ENCODE measurements at places on chromosomes 7 and 10.

DNA sequence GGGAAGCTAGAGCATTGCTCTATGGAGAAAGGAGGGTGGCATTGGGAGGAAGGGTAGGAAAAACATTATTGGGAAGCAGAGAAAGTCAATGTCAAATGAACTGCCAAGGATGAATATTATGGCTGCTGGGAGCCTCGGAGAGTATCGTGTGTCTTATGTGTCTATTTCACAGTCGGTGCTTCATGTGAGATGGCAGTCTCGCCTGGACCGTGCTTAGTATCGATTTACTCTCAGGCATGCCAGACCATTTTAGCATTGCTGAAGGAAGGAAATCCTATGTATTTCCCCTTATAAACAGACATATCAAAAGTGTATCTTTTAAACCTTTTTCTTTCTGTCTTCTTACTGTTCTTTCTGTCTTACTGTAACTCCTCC lies 612.6 kb downstream of the AUTS2 start:
- no peak for DNase-seq

- DNase-seq = no peak
These were observed 130.5 kb downstream of the GRK5 start for GRCh38 chr10:119337796-119338432.

GRCh38 chr10:36171953-36172940 lies 530.2 kb upstream of the FZD8 start:
- DNase-seq = no peak

GRCh38 chr10:77700086-77700485 lies 62.5 kb upstream of the KCNMA1 start:
- DNase-seq = no peak

DNA sequence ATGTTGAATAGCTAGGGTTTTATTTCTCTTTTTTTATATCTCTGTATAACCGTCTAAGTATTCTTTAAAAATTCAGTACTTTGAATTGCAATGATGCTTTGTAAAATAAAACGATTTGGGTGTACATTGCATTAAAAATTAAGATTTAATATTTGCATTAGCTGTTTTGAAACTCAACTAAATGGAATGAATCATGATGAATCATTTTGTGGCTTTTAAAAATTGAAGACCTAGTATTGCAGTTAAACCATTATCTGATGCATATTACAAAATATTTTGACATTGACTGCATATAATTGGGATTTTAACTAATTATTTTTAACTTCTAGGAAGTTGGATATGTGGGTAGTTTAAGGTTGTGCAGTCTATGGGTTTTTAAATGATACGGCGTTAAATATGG lies 314.0 kb downstream of the CDK14 start:
- no peak for DNase-seq

DNA sequence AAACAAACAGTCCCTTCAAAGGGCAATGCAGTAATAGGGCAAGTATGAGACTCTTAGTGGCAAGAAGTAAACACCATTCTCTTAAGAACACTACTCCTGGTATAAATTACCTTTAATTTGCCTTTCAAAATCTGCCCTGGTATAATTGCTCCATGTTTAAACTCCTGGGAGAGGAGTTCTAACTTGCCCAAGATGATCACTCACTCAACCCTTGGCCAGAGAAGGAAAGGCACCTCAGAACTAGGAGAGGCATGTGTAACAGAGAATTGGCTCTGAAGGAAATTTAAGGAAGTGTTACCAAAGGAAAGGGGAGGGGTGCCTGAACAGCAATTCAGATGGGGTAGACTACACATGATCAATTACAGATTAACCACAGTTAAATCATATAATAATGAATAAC lies 1173.6 kb upstream of the SORCS1 start:
- DNase-seq = no peak

DNA sequence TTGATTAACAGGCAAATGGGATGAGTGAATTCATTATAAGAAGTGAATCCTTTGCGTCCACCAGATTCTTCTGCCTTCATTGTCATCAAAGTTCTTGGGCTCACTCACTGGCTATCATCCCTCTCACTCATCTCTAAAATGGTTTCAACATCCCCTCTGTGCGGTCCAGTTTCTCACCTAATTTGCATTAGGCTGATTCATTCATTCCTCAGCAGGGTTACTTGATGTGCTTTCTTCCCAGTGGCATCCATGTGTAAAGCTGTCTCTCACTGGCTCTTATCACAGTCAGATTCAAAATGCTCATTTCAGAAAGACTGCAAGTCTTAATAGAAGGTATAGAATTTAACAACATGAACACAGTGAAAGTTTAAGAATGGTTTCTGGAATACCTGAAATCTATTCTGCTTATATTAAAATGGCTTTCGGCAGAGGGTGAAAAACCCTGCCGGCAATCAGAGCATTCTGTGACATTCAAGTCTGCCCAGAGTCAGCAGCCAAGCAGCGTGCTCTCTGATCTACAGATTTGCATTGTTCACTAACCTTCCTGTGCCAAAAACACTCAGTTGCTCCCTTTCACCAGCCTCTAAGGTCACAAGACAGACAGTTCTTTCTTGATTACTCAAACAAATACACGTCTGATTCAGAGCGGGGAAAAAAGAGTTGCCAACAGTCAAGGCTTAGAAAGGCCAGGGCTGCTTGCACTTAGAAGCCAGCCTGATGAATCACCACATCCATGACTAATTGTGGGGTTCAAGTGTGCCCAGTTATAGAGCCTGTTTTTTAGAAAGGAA lies 106.7 kb downstream of the TES start:
- no peak for DNase-seq

DNA sequence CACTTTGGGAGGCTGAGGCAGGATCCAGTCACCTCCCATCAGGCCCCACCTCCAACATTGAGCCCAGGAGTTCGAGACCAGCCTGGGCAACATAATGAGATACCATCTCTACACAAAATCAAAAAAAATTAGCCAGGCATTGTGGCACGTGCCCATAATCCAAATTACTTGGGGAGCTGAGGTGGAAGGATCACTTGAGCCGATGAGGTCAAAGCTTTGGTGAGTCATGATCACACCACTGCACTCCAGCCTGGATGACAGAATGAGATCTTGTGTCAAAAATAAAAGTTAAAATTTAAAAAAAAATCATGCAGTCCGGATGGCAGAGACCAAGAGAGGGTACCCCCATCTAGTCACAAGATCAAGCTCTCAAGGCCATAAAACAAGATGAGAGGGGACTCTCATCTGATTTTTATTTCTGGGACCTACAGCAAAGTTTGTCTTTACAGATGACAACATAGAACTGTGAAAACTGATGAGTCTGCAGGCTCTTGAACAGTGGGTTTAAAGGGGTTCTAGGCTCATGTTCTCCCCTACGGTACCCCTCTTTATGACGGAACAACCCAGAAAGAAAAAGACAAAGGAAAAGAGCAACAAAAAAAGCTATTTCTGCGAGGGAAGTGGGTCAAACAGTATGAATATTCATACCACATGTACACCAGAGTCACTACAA lies 28.9 kb upstream of the CREB3L2 start:
- DNase-seq = no peak
